ENCODE measurements at places on chromosomes 5 and 9.
A peak's percentile ranks its signal among the peaks of the same experiment; 100 is the strongest.

- no peak for DNase-seq
These were observed 38.2 kb downstream of the TTC39B start for GRCh38 chr9:15268782-15269181.

- DNase-seq = no peak
These were observed 8.6 kb upstream of the TBCA start for GRCh38 chr5:77784735-77785134.

DNA sequence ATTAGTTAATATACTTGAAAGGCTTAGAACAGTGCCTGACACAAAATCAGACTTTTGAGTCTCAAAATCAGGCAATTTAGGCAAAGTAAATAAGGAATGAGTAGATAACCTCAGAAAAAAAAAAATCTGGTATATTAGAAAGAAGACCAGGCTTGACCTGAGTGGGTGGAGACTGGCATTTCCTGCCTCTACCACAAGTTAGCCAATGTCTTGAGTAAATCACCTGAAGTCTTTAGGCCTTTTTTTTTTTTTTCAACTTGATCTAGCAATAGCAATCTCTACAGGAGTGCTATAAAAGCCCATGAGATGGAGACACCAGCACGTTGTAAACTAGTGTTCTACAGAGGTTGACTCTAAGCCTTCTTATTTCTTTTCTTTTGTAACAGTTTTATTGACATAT lies 104.2 kb upstream of the RASEF start:
- no peak for DNase-seq

GRCh38 chr5:178388386-178389025 lies 155.9 kb upstream of the PHYKPL start:
- no peak for DNase-seq

DNA sequence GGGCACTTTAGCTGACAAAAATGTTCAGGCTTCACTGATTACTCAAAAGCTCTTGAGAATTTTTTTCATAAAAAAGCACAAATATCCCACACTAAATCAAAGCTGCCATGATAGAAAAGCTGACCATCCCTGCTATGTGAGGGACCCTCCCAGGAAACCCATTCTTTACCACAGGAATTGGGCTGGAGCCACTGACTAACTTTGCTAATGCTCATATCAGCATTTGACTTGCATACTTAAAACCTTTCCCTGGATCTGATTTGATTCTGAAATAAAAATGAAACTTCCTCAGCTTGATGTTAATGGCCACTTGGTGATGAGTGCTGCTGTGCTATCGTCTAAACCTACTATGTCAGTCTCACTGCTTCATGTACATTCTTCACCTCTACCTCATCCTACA lies 243.6 kb downstream of the PRELID2 start:
- no peak for DNase-seq

GRCh38 chr9:136145580-136145979 lies 26.9 kb upstream of the TMEM250 start:
- no peak for DNase-seq

DNA sequence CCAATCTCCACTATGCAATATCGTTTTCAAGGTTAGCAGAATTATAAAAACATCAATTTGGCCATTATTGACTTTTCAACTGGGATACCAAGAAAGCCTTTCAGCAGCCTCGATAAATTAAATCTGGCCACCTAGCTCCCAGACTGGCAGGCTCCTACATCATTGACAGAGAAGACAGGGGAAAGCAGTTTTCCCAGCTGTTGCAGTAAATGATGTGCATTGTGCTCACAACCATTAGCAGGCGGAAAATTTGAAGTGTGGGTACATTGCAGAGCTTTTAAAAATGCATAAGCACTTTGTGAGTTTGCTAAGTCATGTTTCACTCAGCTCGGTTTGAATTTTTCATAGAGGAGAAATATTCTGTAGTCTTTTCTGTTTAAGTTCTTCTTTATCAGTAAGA lies 297.9 kb downstream of the KCTD16 start:
- DNase-seq = no peak

DNA sequence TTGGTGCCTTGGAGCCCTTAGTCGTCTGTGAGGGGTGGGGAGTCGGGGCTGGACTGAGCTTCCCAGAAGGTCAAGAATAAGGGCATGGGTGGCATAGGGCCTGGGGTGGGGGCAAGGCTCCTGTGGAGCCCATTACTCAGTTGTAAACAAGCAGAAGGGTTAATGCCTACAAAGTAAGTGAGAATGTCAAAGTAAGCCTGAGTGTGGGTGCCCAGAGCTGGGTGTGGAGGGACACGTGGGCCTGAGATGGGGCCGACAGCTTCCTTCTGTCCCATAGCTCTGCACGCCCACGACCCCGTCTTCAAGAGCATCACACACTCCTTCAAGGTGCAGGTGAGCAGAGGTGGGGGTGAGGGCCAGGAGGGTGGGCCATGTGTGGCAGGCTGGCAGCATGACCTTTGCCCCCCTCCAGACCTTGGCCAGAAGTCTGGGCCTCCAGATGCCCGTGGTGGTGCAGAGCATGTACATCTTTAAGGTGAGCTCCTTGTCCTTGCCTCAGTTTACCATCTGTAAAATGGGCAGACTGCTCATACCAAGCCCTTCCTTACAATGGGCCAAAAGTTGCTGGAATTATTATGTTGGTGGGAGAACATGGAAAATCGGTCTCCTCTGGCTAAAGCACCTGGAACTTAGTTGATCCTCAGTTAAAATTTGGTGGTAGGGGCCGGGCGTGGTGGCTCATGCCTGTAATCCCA lies 11.1 kb downstream of the DOLK start:
- no peak for DNase-seq

- DNase-seq = no peak
These were observed 83.0 kb downstream of the CMYA5 start for GRCh38 chr5:79772651-79773050.

DNA sequence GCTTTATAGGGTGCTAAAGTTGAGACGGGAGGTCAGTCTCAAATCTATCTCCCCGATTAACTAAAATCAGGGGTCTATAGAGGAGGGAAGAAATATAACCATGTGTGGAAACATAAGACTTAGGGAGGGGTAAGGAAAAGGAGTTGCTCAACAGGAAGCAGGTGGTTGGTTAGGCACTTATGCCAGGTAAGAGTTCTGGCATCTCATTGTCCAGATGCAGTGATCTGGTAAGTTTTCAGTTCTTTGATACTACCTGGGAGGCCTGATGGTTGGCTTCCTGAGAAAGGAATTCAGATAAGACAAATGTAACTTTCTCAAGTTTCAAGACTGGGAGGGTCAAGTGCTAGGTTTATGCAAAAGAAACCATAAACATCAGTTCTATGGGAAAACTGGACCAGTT lies 47.7 kb downstream of the CERT1 start:
- no peak for DNase-seq

- DNase-seq = no peak
These were observed 4.8 kb upstream of the PRKACG start for GRCh38 chr9:69018737-69019136.

- DNase-seq = no peak
These were observed 85.0 kb downstream of the CAMSAP1 start for GRCh38 chr9:135822374-135822755.

DNA sequence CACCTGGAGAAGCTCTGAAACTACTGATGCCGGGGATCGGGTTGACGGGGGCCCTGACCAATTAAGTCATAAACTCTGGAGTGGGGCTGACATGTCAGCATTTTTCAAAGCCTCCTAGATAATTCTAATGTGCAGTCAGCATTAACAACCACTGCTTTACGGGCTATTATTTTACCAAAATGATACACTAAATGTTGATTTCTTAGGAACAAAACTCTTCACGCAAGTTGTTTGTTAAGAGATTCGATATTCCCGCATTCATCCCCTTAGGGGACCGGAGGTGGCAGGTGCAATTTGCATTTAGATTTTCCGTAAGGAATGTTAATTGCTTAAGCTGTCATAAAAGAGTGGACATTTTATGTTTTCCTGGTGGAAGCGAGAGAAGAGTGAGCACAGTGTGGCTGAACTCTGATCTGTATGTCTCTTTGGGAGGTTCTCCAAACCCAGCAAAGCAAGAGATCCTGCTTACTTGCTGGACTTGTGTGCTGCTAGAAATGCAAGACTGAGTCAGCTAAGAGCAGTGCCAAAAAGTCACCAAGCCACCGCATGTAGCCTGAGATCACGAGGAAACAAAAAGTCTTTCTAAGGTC lies 77.6 kb downstream of the UGCG start:
- DNase-seq = no peak

DNA sequence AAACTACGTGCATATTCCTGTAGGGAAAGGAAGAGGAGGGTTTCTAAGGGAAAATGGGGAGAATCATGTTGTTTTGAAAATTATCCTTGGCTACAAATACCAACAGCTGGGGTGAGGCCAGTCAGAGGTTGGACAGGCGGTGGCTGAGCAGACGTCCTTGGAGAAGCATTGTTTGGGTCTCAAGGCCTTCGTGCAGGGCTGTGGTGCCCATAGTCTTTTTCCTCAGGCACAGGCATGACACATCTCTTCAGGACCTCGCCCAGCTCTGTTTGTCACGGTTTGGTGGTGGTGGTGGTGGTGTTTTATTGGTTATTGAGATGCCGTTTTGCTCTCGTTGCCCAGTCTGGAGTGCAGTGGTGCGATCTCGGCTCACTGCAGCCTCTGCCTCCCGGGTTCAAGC lies 27.8 kb upstream of the EGFL7 start:
- no peak for DNase-seq

GRCh38 chr5:156460471-156460870 lies 133.5 kb downstream of the SGCD start:
- no peak for DNase-seq

DNA sequence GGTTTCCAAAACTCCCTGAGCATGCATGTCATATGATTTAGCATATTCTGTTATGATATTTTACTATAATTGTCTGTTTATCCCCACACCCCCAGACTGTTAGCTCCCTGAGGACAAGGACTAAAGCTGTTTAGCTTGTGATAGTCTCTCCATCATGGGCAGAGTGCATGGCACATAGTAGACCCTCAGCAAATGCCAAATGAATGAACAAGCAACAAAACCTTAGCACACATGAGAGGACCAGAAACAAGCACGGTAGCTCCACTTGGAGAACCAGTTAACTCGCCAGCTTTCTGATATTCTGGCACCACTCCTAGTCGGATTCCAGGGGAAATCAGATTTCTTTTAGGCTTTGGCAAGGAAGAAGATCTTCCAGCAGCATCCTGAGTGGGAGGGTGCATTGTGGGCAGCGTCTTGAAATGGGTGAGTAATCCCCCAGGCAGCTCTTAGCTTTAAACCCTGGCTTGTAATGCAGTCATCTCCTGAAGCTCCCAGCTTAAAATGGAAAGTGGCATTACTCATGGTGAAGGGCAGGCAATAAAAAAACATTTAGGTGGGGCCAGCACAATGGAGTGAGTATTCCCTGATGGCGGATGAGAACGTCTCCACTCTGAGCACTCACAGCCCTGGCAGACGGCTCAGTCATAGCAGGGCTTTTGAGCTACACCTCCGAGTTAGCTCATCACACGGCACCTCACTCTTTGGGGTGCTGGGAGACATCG lies 41.1 kb downstream of the FGF1 start:
- DNase-seq = no peak

- DNase-seq = no peak
These were observed 78.5 kb upstream of the SPATA31D4 start for GRCh38 chr9:81849631-81850259.

GRCh38 chr5:149386166-149386565 lies 7.1 kb upstream of the IL17B start:
- DNase-seq = no peak

DNA sequence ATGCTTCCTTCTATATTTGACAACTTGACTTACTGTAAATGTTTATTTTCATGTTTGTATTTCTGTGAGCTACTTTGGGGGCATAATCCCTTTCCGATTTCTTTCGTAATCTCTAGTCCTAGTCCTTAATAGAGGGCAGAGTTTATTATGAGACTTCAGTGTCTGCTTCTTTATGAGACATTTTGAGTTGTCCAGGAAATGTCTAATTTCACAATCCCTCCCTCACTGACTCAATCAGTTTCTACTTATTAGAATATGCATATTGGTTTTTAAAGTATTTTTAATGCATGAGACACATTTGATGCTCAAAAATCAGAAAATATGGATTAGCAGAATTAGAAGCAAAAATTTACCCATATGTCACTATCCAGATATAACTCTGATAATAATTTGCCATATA lies 160.9 kb downstream of the FOCAD start:
- no peak for DNase-seq

- DNase-seq = no peak
These were observed 362.4 kb downstream of the NDUFS4 start for GRCh38 chr5:53922508-53923498.

GRCh38 chr5:139982157-139982974 lies 60.7 kb downstream of the NRG2 start:
- DNase-seq = no peak

- peak; percentile 39 for DNase-seq
These were observed 163.8 kb upstream of the TRPM3 start for GRCh38 chr9:71285191-71285656.

DNA sequence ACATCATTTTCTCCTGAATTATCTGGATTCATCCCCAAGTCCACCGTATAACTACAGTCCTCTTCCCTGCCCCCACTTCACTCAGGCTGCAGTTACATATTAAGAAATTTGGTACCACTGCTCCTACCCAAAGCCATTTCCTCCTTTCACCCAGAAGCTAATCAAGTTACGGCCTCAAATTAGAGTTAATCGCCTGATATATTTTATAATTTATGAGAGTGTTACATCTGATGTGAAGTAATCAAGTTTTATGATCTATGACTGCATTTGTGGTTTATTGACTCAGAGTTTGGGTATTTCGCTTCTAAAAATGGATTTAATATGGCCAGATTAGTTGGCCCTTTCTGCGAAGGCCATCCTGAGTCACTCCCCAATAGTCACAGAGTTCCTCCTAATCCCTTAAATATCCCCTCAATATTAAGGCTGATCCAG lies 223.6 kb upstream of the KIF2A start:
- DNase-seq = no peak
